ENCODE measurements at places on chromosomes 1 and 21. TPM values are rescaled to one million over a fixed set of nuclear protein-coding genes. Genes with fewer than 3 reads are reported as not detected.

- DNase-seq = no peak
Measured at GRCh38 chr1:196933531-196934189, 9.9 kb upstream of the CFHR2 start.

DNA sequence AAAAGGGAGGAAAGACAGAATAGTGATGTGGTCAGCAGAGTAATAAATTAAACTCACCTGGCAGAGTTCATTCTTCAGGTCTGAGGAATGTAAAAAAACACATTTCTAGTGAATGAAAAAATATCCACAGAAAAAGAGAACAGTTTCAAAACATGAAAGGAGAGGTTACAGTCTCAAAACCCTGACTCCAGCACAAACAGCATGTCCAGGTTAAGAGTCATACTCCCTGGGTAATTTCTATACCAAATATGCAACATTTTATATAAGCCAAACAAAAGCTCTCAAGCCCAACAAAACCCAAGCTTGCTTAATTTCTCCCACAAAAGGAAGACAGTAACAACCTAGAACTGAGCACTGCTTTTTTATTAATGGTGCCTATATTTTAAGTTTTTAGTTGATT, 173.0 kb downstream of the NTMT2 start:
- no peak for DNase-seq

EDN2 gene
- 4.8 TPM for total RNA-seq

GRCh38 chr1:2291577-2291976, 63.5 kb downstream of the SKI start:
- no peak for DNase-seq
